ENCODE measurements at places on chromosomes 16 and 17.

GRCh38 chr16:71201054-71201453 lies 29.5 kb downstream of the HYDIN start:
- no peak for DNase-seq

DNA sequence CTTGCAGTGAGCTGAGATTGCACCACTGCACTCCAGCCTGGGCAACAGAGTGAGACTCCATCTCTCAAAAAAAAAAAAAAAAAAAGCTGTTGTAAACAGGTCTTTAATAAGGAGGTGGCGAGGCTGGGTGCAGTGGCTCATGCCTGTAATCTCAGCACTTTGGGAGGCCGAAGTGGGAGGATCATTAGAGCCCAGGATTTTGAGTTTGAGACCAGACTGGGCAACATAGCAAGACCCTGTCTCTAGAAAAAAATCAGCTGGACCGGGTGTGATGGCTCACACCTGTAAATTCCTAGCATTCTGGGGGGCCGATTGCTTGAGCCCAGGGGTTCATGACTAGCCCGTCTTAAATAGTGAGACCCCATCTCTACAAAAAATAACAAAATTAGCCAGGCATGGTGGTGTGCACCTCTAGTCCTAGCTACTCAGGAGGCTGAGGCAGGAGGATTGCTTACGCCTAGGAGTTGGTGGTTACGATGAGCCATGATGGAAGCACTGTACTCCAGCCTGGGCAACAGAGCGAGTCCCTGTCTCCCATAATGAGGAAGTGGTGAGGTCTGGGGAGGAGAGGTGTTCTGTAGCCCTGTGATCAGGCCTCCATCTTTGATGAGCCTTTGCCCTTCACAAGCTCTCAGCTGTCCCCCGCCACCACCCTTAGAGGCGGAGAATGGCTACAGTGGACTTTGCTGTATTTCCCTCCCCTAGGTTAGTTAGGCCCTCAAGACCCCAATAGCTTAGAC lies 36.2 kb downstream of the ZNF778 start:
- no peak for DNase-seq

DNA sequence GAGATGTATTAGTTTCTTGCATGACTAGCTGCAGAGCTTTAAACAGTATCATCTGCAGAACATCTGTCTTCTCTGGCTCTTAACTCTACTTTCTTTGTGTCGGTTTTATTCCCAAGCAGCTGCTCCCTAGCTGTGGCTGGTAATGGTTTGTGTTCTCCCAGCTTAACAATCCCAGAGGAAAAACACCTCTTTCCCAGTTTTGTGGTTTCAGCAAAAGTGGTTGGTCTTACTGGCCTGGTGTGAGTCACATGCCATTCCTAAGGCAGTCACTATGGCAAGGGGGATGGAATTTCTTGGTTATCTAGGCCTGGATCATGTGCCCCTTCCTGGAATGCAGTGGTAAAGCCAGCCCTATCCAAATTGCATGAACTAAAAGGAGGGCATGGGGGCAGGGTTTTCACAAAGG lies 27.5 kb downstream of the OMG start:
- DNase-seq = peak; percentile 98

GRCh38 chr16:83674931-83675535 lies 132.7 kb upstream of the HSBP1 start:
- no peak for DNase-seq

- DNase-seq = no peak
Observed at GRCh38 chr17:73128496-73128895, 36.0 kb upstream of the SLC39A11 start.

DNA sequence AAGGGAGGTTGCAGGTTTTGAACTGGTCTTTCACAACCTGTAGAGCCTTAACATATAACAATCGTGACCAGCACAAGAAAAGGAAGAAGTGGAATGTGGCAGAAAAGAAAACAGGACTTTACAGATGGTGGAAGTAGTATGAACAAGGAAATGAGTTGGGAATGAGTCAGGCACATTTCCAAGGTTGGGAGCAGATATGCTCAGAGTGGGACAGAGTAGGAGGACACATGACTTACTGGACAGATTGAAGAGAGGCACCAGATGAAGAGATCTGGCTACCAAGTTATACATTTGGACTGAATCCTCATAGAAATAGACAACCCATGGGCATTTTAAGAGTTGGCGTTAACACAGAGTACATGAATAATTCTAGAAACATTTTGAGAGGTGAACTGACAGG lies 95.3 kb downstream of the ZNF18 start:
- no peak for DNase-seq

DNA sequence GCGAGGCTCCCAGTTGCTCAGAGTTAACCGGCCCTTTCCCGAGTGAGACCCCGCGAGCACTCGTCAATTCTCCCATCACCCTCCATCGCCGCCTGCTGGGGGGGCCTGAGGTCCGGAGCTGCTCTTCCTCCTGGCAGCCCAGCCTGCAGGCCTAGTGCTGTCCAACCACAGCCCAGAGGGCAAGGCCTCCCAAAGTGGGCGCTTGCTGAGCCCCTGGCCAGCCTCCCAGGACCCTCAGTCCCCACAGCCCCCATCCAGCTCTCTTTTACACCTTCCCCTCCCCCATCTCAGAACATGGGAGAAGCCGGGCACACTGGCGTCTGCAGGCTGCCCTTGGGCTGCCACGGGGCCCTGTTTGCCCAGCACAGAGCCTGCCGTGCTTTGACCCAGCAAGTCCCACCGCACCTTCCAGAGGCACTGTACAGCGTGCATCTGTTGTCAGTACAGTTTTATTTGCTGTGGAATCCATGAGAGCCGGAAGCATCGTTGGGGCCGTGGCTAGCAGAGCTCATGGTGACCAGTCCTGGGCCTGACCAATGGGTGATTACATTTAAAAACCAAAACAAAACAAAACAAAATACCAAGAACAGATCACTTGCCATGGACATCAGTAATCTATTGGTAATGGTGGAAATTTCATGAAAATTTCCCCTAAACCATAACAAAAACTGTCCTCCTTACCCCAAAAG lies 96.1 kb upstream of the CBX4 start:
- no peak for DNase-seq

DNA sequence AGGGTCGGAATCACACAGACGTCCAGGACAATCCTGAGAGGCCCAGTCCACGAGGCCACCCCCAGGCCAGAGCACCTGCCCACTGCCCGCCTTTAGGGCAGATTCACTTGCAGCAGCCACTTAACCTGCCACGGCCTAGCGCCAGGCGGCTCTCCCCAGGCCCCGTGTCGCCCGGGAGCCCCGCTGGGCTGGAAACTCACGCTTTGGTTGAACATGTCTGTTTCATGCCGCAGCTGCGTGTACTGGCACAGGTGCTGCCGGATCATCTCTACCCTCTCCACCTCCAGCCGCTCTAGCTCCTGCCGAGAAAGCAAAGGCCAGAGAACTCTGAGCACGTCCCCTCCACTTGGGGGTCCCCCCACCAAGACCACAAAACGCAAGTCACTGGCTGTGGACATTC lies 12.7 kb upstream of the RCVRN start:
- no peak for DNase-seq

- no peak for DNase-seq
Observed at GRCh38 chr16:57845115-57845514, 42.8 kb upstream of the KIFC3 start.

GRCh38 chr17:44192750-44193149 lies 6.0 kb downstream of the TMUB2 start:
- no peak for DNase-seq

DNA sequence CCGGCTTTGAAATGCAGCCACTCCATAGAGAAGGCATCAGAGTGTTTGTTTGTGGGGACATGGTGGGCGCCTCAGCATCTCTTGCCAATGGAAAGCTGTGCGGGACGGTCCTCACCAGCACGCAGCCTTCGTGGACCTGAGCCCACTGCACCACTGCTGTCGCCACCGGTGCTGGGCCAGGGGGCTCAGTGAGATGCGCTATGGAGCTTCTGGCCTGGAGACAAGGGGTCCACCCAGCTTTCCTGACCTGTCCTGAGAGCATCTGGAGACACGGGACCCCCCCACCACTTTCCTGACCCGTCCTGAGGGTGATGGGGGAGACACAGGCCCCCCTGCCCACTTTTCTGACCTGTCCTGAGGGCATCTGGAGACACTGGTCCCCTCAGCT lies 79.4 kb downstream of the LMF1 start:
- DNase-seq = no peak

DNA sequence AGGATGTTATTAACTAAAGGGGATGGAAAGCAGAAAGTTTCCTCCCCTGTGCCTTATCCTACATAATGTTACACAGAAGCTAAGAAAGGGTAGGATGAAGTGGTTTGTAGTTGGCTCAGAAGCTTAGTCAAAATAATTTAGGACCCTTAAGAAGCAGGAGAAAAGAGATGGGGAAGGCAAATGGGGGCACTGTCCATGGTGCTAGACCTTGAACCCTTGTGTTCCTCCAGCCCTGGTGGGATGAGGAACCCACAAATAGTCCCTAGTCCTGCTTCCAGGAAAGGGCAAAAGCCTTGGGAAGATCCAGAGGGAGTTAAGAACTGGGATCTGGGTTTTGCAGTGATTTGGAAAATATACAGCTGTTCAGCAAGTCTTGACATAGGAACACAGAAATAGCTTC lies 54.5 kb downstream of the SLC5A11 start:
- no peak for DNase-seq

- no peak for DNase-seq
Observed at GRCh38 chr17:56577843-56578204, 15.7 kb upstream of the NOG start.

All from fibroblast of villous mesenchyme (primary cell).